ENCODE measurements at places on chromosomes 12 and 14.

GRCh38 chr12:104003596-104003995, 37.9 kb downstream of the TDG start:
- DNase-seq: no peak

DNA sequence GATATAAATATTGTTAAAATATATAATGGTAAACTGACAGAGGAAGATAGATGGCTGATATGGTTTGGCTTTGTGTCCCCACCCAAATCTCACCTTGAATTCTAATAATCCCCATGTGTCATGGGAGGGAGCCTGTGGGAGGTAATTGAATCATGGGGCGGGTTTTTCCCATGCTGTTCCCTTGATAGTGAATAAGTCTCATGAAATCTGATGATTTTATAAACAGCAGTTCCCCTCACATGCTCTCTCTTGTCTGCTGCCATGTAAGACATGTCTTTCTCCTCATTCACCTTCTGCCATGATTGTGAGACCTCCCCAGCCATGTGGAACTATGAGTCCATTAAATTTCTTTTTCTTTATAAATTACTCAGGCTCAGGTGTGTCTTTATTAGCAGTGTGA, 46.3 kb downstream of the PTCSC3 start:
- no peak for DNase-seq

GRCh38 chr14:104294628-104294982, 156.2 kb downstream of the KIF26A start:
- DNase-seq: no peak

DNA sequence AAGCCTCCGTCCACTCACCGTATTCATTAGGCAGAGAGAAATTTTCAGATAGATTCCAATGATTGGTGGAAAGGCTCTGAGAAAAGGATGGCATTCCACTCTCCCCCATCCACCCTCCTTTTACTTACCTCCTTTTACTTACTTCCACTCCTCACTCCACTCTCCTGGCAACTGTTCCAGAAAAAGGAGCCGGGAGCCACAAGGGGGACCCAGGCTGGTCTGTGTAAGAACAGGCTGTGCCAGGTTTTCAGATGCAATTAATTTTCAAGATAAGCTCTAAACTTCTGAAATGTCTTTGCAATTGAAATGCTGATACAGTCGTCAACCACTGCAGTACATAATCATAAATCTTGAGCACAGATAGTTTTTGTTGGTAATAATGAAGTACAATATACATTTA, 248.8 kb downstream of the ANO6 start:
- no peak for DNase-seq

Measured in stimulated activated CD4-positive, alpha-beta T cell treated with anti-CD3 and anti-CD28 coated beads, TNF-alpha, amount 100 ng/mL, for 4 hours (primary cell).